ENCODE measurements at places on chromosomes 4 and X.

DNA sequence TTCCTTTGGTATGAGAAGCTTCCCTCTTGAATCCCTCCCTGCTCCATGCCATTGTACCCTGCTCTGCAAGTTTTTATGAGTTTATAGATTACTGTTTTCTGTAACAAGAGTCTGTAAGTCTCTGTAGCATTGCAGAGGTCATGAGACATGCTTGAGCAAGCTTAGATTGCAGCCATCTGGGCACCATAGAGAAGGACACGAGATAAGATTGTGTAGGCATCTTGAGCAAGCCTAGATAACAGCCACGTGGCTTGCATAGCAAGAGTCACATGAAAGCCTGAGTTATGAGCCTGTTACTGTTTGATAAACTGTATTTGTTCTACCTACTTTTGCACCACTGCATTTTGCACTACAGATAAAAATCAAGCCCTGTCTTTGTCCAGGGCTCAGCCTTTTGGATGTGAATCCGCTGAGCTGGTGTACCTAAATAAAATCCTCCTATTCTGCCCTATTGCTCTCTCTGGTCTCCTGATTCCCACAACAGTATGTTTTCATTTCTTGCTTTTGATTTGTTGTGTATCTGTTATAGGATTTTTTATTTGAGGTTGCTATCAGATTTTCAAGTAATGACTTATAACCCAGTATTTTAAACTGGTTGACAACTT lies 127.4 kb upstream of the ANKRD50 start:
- DNase-seq, result no peak

DNA sequence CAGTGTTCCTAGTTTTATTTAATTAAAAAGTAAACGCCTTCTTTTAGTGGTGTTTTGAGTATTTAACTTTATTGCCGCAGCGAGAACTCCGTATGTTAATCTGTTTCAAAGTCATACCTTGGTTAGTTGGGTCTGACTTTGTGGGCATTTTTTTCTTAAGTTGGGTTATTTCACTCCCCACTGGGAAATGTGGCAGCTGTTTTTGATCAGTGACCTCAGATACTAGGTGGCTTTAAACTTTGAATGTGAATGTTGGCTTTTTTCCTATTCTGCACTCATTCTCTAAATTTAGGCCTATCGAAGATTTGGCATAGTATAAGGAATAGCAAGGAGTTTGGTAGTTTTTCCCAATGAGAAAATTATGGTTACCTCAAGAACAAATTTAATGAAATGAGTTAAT lies 85.9 kb downstream of the FIP1L1 start:
- no peak for DNase-seq

GRCh38 chr4:150664935-150665334 lies 83.0 kb downstream of the MAB21L2 start:
- no peak for DNase-seq

DNA sequence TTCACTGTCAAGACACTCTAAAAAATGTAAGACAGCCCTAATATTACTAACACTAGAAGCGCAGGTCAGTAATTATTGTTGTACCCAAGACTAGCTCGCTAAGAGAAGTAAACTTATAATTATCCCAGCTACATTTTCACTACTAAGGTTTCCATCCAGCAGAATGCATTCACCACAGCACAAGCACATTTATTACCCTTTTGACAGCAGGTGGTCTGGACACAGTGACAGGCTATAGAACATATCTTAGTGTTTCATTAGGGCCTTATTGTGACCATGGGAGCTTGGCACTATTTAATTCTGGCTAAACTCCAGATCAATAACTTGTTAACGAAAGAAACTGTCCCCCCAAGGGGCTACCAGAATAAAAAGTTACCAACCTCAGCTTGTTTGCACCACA lies 237.7 kb downstream of the ENOX2 start:
- DNase-seq, result no peak

GRCh38 chrX:44506678-44507077 lies 36.0 kb downstream of the FUNDC1 start:
- no peak for DNase-seq

DNA sequence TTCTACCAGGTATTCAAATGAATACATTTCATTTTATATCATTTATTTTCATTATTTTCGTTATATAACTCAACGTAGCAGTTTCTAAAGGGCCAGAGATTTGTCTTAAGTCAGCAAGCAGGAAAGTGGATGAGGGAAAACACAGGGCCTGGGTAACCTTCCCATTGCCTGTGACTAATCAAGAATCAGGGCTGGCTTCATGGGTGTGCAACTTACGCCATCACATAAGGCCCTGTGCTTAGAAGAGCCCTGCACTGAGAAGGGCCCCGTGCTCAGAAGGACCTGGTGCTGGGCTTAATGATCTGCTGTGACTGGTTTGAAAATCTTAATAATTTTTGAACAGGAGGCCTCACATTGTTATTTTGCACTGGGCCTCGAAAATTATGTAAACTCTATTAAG lies 65.4 kb upstream of the FAM9C start:
- no peak for DNase-seq

- DNase-seq, result no peak
Observed at GRCh38 chr4:175087145-175087544, 169.0 kb downstream of the ADAM29 start.

GRCh38 chr4:4677556-4678522 lies 136.0 kb upstream of the STX18 start:
- DNase-seq, result peak; percentile 76

DNA sequence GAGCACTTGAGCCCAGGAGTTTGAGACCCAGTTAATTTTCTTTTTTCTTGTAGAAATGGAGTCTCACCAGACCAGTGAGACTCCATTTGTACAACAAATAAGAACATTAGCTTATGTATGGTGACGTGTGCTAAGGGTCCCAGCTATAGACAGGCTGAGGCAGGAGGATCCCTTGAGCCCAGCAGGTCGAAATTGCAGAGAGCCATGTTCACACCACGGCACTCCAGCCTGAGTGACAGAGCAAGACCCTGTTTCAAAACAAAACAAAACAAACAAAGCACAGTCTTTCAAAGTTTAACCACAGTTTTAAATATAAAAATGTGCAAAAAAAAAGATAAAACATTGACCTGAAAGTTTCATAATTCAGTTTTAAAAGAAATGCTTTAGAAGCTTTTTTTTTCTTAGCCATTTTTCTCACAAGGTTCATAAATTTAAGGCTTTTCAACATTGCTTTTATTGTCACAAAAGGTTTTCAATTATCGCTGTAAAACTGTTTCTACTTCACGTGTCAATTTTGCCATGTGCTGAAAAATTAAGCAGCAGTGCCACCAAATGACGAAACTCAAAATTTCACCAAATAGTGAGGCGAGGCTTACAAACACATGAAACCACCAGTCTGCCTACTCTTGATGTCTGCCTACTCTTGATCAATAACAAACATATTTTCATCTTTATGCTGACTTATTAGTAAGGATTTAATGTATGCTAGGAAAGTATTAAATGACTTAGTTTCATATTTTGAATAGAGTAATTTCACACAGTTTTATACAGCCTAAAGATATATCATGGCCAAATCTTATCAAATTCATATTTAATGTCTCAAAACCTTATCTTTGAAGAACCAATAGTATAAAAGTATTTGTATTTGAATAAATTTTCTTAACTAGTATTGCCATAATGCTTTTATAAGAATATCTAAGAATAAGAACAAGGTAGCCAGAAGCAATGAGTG lies 126.3 kb downstream of the NEK1 start:
- DNase-seq, result peak; percentile 47

Data from fibroblast of skin of left quadriceps (primary cell).